OCI-LY7 (cell line): ENCODE measurements at places on chromosomes 2 and 18. TPM values are rescaled to one million over a fixed set of nuclear protein-coding genes. Genes with fewer than 3 reads are reported as not detected.

Gene MAP2
- total RNA-seq = 0.10 TPM in 1 of 2 replicates, not detected in the other

Gene RBKS
- 1.0 and 1.1 TPM in 2 replicates for total RNA-seq

Gene EFR3B
- not detected in 2 replicates for total RNA-seq

Gene EN1
- total RNA-seq = not detected in 2 replicates

Gene BAZ2B
- 11.8 and 16.2 TPM in 2 replicates for total RNA-seq

Gene ATOH8
- total RNA-seq = not detected in 2 replicates

Gene PRKAG3
- not detected in 2 replicates for total RNA-seq

- no peak for DNase-seq
These were observed 297.1 kb downstream of the TCF4 start for GRCh38 chr18:55290898-55291297.

- DNase-seq = no peak
These were observed 11.4 kb downstream of the ASIC4 start for GRCh38 chr2:219525533-219526232.

- peak; percentile 28 for DNase-seq
These were observed 3.1 kb upstream of the MSGN1 start for GRCh38 chr2:17813010-17813741.

- DNase-seq = no peak
These were observed 6.8 kb downstream of the AGXT start for GRCh38 chr2:240875228-240876034.

DNA sequence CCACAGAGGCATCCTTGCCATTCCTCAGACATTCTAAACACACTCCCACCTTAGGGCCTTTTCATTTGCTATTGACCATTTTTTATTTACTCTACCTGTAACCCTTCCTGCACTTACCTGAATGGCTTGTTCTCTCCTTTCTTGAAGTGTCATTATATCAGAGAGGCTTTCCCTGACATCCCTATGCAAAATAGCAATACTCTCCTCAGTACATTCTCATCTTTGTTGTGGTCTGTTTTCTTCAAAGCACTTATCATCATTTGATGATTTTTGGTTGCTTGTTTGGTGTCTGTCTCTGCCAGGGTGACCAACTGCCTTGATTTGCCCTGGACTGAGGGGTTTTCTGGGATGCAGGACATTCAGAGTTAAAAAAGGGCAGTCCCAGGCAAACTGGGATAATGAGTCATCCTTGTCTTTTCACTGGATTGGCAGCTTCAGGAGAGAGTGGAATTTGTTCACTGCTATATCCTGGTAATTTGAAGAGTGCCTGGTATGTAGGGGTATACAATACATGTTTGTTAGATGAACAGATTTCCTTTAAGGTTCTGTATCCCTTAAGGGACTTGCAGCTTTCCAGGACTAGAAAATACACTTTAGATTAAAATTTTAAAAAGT lies 102.4 kb downstream of the BABAM2 start:
- DNase-seq = no peak

DNA sequence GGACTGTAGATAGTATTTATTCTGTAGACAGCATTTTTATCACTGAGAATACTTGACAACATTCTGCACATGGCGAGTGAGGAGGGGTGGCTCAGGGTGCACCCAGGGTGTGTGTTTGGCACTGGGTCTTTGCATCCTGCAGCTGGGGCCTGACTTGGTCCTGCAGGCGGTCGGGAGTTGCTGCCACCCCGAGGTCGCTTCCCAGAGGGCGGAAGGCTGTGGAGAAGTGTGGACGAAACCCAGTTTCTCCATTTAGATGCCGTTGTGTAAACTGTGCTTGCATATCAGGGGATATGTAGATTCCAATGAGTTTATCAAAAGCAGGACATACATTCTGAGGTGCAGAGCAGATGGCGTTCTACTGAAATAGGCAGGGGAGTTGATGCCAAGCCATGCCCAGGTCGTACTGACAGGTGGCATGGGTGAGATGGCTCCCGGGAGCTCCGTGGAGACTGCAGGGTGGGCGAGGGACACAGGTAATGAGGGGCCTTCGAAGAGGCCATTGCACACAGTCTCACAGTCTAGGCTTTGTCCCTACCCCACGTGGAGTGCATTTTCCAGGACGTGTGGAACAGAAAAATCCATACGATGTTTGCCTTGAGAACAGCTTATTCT lies 74.5 kb downstream of the RTP5 start:
- DNase-seq = no peak

DNA sequence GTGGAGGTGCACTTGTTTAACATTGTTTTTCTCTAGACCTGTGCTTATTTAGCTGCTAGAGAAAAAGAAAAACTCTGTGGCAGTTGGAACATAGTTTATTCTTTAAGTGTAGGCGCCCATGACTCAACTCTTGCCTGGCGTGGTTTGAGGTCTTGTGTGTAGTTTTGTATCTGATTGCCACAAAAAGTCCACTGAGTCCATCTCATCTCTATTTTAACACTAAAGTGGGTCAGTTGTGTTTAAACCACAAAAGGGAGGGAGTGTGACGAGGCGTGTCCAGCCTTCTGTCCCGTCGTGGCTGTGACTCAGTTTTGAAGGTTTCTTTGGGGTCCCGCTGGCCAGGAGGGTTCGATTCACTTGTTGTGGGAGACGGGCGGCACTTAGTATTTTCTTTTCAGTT lies 15.3 kb upstream of the UGT1A9 start:
- DNase-seq = no peak

DNA sequence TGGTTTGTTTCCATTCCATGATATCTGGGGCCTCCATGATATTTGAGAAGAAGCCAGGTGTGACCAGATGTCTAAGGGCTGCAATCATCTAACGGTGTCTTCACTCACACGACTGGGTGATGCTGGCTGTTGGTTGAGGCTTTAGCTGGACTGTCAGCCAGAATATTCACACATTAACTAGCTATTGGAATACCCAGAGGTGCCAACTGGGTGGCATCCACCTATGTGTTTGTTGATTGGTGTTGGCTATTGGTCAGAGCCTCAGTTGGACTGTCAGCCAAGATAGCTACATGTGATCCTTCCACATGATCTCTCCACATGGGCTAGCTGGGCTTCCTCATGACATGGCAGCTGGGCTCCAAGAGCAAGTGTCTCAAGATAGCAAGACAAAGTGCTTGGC lies 117.4 kb downstream of the CDCA7 start:
- DNase-seq = no peak

DNA sequence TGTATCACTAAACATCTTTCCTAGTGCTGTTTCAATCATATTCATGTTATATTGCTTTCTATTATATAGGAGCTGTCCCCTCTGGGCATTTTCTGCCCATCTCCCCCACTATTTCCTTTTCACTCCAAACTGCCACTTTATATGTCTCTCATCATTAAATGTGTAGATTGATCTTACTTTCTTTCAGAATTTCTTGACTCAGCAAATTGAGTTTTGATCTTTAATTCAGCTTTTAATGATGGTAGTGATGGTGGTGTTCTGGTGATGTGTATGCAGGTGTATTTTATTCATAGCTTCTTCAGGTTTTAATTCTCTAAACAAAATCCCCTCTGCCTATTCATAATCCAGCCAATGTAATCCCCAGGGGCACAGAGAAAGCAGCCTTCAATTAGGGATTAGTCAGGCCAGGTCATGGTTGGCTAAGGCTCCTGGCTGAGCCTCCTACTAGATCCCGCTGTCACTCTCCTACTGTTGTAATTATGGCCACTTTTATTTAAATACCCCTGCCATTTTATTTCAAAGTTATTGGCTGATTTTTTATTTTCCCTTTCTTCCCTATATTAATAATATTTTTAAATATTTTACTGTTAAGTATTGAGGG lies 325.4 kb downstream of the SPAG16 start:
- DNase-seq = no peak

DNA sequence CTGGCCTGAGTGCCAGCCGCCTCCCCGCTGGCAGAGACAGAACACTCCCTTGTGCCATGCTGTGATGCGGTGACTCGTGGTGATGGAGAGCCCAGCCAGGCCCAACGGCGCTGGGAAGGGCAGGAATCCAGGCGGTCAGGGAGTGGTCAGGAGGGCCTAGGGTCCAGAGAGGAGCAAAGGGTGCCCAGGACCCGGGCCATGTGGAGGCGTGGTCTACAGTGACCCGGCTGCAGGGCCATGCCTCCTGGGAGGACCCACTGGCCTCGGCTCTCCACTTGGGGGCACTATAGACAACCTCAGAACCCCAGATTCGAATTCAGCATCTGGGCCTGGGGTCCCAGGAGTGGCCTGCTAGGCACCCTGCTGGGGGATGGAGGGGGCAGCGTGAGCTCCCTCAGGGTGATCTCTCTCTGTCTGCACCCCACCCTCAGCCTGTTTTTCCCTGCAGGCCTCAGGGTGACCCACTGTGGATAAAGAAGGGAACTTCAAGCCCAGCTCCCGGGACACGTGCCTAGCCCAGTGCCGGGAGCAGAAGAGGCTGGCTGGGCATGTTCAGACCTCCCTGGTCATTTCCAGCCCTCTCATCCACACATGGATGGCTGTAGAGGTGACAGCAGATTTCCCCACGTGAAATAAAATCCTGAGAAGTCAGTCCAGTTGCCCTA lies 13.0 kb downstream of the AMER3 start:
- no peak for DNase-seq

GRCh38 chr2:58730764-58731487 lies 489.8 kb upstream of the FANCL start:
- no peak for DNase-seq

GRCh38 chr2:113148606-113149552 lies 21.5 kb downstream of the IL1RN start:
- DNase-seq = peak; percentile 79

- DNase-seq = peak; percentile 84
These were observed 31.6 kb upstream of the PPP1R1C start for GRCh38 chr2:181953881-181954537.
